Stimulated activated CD8-positive, alpha-beta memory T cell treated with anti-CD3 and anti-CD28 coated beads, Interleukin-4, amount 100 ng/mL, for 1 hour (primary cell): ENCODE measurements at places on chromosomes 4 and X.

- DNase-seq: peak; percentile 33
These were observed 22.4 kb upstream of the CLTRN start for GRCh38 chrX:15686818-15687685.

DNA sequence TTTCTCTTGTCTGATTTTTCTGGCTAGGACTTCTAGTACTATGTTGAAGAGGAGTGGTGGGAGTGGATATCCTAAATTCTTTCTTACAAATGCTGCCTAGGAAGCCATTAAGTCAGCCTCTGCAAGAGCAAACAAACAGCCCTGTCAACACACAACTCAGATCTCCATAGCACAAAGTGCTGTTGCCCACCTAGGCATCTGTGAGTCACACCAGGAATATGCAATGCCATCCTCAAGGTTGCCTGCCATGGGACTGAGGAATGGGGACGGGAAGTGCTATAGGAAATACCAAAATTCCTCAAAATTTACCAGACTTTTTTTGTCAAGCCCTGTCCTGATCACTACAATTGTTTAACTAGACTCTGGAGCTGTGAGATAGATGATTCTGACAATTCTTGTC is 466.9 kb downstream of the FSTL5 start:
- no peak for DNase-seq

DNA sequence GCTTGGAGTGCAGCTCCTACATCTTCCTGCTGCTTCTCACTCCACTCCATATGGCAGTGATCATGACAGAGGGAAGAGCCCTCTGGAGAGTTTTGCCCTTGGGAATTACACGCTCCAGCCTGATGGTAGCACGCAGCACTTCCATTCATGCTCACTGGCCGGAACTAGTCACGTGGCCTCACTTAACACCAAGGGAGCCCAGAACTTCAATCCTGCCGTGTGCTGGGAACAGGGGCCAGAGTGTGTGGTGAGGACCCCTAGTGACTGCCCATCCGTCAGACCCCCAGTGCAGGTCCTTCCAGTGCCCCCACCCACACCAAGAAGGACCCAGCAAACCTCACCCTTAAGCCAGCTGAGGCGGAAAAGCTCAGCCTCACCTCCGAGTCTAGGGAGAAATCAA is 230.7 kb downstream of the EVC2 start:
- DNase-seq: no peak

- no peak for DNase-seq
These were observed 15.8 kb upstream of the GYPE start for GRCh38 chr4:143921181-143921580.

DNA sequence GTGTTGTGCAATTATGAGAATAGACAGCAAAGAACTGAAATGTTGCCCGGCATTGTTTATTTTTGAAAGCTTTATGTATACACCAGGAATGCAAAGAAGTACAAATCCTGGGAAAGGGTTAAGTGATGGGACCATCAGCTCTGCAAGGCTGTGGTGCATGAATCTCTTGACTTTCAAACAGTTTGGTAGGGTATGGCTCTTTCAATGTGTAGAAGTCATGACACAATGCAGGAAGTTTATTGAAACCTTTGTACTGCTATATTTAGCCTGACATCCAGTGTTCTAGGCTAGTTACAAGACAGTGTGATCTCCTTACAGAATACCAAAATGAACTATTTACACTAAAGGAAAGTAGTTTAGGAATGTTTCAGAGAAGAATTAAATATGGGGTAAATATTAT is 206.8 kb upstream of the HAND2 start:
- no peak for DNase-seq
